Cardiac muscle cell (in vitro differentiated cells and primary cell): ENCODE measurements at places on chromosomes 2 and 18. TPM values are rescaled to one million over a fixed set of nuclear protein-coding genes. Genes with fewer than 3 reads are reported as not detected.

SIX2 gene
- 0.63 and 0.89 TPM in 2 replicates for total RNA-seq

TWIST2 gene
- not detected in 2 replicates for total RNA-seq

HOXD12 gene
- not detected in 2 replicates for total RNA-seq

HJURP gene
- 14.3 and 53.3 TPM in 2 replicates for total RNA-seq

ZNF804A gene
- 0.25 TPM in 1 of 2 replicates, not detected in the other for total RNA-seq

PAIP2B gene
- 13.0 and 15.1 TPM in 2 replicates for total RNA-seq

VWA3B gene
- 0.09 and 0.67 TPM in 2 replicates for total RNA-seq

GNAL gene
- total RNA-seq, result 10.4 and 13.3 TPM in 2 replicates

FSHR gene
- 0.95 and 1.9 TPM in 2 replicates for total RNA-seq

AGFG1 gene
- 34.0 and 35.3 TPM in 2 replicates for total RNA-seq

UCN gene
- total RNA-seq, result 6.6 and 14.8 TPM in 2 replicates

- no peak overlapping the region for H3K4me3 ChIP-seq
- H3K27ac ChIP-seq, result no peak overlapping the region
- no peaks in the 10 kb centered on the region for H3K27me3 ChIP-seq
- no peaks in the 10 kb centered on the region for H3K4me1 ChIP-seq
These were observed 80.8 kb downstream of the NAT8 start for GRCh38 chr2:73561422-73561821.

GRCh38 chr2:133676392-133677130, 108.3 kb upstream of the NCKAP5 start:
- H3K4me3 ChIP-seq, result no peak overlapping the region
- no peaks in the 10 kb centered on the region for H3K36me3 ChIP-seq
- peak overlapping the region; percentile 29 for H3K27ac ChIP-seq
- H3K4me1 ChIP-seq, result peaks cover 30% of the 10 kb centered on the region
- peak; percentile 49 for DNase-seq

GRCh38 chr18:24443870-24444269, 16.6 kb upstream of the HRH4 start:
- no peak overlapping the region for H3K4me3 ChIP-seq
- H3K4me1 ChIP-seq, result no peaks in the 10 kb centered on the region
- H3K36me3 ChIP-seq, result peaks cover 38% of the 10 kb centered on the region
- no peaks in the 10 kb centered on the region for H3K27me3 ChIP-seq
- no peak overlapping the region for H3K27ac ChIP-seq

DNA sequence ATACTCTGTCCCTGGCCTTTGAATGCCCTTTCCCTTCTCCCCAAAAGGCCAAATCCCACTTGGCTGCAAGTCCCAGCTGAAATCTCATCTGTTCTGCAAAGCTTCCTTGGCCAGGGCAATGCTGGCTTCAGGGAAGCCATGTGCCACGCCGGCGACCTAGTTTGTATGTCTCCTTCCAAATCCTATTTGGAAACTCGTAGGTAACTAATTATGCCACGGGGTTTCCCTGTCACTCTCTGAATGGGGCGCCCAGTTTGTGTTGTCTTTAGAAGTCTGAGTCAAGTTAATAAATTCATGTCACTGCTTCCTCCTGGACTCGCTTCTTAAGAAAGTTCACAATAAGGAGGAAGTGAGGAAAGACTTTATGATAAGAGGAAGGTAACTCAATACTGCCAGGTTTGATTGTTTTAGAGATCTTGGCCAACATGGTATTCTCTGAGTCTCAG, 19.1 kb downstream of the FHL2 start:
- no peak for DNase-seq

GRCh38 chr18:76821875-76822505, 367 bp upstream of the ZNF236 start:
- H3K27me3 ChIP-seq, result no peaks in the 10 kb centered on the region
- no peaks in the 10 kb centered on the region for H3K36me3 ChIP-seq
- H3K4me3 ChIP-seq, result peak overlapping the region; percentile 84
- DNase-seq, result peak; percentile 59
- peak overlapping the region; percentile 90 for H3K27ac ChIP-seq

GRCh38 chr2:200787351-200788120, 24.2 kb upstream of the BZW1 start:
- H3K36me3 ChIP-seq, result no peaks in the 10 kb centered on the region
- DNase-seq, result no peak
- H3K4me3 ChIP-seq, result no peak overlapping the region
- H3K27me3 ChIP-seq, result no peaks in the 10 kb centered on the region

GRCh38 chr2:145692971-145693478, 1173.1 kb upstream of the ZEB2 start:
- no peaks in the 10 kb centered on the region for H3K4me1 ChIP-seq
- H3K27me3 ChIP-seq, result no peaks in the 10 kb centered on the region
- no peak overlapping the region for H3K27ac ChIP-seq
- DNase-seq, result peak; percentile 94

DNA sequence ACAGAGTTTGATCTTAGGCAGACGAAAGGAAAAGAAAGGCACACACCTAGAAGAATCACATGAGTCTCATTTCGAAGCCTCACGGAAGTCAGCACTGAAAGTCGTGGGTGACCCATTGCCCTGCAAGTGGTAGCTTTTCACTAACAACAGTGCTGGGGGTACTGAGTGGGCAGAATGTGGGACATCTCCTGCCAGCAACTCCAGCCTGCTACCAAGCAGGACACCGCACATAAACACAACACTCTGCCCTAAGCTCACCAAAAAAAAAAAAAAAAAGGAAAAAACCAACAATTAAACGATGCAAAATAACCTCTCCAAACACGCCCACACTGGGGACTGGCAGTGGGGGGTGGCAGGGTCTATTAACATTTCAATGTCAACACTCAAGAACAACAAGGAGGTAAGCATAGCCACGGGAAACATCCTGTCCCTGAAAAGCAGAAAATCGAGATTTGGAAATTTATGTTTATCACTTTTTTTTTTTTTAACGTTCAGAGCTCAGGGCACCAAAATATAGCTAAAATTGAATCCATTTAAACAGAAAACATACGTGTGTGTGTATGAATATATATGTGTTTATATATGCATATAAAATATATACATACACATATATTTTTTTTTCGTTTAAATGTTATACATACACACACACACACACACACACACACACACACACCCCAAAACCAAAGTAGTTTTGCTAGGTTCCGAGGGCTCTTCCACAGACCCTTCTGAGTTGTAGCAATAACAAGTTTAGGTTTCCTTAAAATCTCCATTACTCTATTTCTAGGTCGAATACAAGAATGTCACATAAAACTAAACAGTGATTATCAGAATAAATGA, 2.2 kb downstream of the INO80D start:
- H3K27me3 ChIP-seq, result no peaks in the 10 kb centered on the region
- H3K36me3 ChIP-seq, result no peaks in the 10 kb centered on the region
- H3K4me3 ChIP-seq, result peak overlapping the region; percentile 80
- peak; percentile 7 for DNase-seq
- H3K27ac ChIP-seq, result peak overlapping the region; percentile 100

GRCh38 chr2:72165792-72166191, 18.1 kb upstream of the CYP26B1 start:
- H3K36me3 ChIP-seq, result no peaks in the 10 kb centered on the region
- H3K4me3 ChIP-seq, result no peak overlapping the region
- no peaks in the 10 kb centered on the region for H3K27me3 ChIP-seq
- DNase-seq, result peak; percentile 48
- H3K27ac ChIP-seq, result no peak overlapping the region
- no peaks in the 10 kb centered on the region for H3K4me1 ChIP-seq

DNA sequence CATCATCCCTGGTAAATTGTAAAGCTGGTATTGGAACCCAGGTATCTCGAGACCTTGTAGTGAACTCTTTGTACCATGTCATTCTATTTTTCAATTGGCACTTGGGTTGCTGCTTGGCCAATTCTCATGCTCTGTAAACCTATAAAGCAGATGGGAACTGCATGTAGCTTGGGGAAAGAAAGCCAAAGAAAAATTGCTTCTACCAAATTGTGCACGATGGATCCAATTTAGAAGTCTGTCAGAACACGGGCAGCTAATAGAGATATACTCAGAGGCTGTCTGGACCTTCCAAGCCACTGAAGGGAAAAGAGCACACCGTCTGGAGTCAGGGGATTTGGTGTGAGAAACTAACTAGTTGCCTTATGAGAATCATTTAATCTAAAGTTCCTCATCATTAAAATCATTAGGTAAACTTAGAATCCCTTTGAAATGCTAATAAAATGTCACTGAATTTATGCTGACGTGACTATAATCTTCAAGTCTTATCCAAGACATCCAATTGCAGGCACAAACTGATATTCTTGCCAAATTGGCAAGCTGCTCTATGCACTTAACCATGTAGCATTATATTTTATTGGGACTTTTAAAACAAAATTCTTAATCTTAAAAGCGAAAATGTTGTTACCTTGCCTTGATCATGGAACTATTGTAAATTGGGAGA, 206.8 kb downstream of the DCC start:
- H3K4me1 ChIP-seq, result no peaks in the 10 kb centered on the region
- H3K36me3 ChIP-seq, result no peaks in the 10 kb centered on the region
- no peak overlapping the region for H3K27ac ChIP-seq
- no peak for DNase-seq
- H3K27me3 ChIP-seq, result no peaks in the 10 kb centered on the region

- peaks cover 9% of the 10 kb centered on the region for H3K36me3 ChIP-seq
- DNase-seq, result no peak
- no peak overlapping the region for H3K27ac ChIP-seq
- no peaks in the 10 kb centered on the region for H3K27me3 ChIP-seq
- H3K4me3 ChIP-seq, result no peak overlapping the region
These were observed 65.2 kb upstream of the ST8SIA5 start for GRCh38 chr18:46821856-46822711.

DNA sequence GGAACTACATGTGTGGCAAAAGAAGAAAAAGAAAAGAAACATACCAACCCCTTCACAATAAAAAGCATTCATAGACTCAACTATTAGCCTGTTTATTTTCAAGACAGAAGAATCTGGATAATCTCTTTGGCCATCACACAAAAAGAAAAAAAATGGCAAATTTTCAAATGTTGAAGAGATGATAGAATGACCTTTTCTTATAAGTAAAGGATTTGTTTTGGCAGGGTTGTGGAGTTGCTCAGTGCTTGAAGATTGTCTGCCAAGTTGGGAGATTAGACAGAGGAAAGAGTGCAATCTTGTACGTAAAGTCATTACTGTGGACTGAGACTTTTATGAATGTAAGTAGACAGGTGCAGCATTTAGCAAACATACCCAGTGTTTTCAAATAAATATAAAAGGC, 18.5 kb upstream of the FAM171B start:
- H3K4me1 ChIP-seq, result no peaks in the 10 kb centered on the region
- no peak overlapping the region for H3K27ac ChIP-seq
- no peak overlapping the region for H3K4me3 ChIP-seq
- no peak for DNase-seq
- H3K36me3 ChIP-seq, result peaks cover 76% of the 10 kb centered on the region
- H3K27me3 ChIP-seq, result no peaks in the 10 kb centered on the region

DNA sequence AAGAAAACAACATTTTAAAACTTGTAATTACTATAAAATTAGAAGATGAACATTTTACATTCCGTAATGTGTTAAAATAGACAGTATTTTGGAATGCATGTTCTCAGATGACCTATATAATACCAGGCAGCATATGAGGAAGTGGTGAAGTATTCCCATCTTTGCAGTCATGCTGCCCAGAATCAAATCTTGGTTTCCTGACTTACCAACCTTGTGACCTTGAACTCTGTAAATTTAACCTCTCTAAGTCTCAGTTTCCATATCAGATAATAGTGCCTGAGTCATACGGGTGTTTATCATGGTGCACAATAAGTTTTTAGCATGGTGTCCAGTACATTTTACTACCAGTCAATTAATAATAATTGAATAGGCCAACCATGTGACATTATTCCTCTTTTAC, 7.3 kb upstream of the GALM start:
- no peaks in the 10 kb centered on the region for H3K27me3 ChIP-seq
- no peak overlapping the region for H3K4me3 ChIP-seq
- no peak for DNase-seq
- H3K4me1 ChIP-seq, result peaks cover 6% of the 10 kb centered on the region
- H3K27ac ChIP-seq, result no peak overlapping the region

DNA sequence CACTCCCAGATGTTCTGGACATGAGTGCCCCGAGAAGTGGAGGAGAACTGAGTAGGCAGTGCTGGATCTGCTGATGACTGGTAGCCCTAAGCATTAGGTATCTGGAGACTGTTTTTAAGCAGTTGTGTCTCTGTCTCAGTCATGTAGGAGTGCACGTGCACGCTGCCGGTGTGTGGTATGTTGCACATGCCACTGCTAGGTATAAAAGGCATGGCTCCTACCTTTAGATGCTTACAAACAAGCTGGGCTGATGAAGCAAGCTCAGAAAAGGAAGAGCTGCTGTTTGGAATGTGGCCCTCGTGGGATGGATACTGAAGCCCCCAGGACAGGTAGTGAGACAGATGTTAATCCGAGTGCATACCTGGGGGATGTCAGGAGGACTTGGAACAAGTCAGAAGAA, 49.1 kb downstream of the HK2 start:
- no peaks in the 10 kb centered on the region for H3K27me3 ChIP-seq
- DNase-seq, result no peak
- no peaks in the 10 kb centered on the region for H3K4me1 ChIP-seq

DNA sequence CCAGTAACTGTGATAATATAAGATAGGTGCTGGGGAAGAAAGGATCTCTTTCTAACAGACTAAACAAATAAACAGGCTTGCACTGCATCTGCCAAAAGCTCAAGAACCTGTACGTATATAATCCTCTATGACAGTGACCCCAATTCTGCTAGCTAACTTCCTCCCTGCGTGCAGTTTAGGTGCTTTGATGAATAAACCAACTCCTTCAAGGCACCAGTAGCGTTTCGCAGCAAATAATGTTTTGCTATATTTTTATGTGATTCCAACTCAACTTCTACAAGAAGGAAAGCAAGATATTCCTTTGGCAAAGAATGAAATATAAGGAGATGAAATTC, 135.5 kb upstream of the CHAC2 start:
- no peak for DNase-seq
- H3K4me3 ChIP-seq, result no peak overlapping the region
- H3K4me1 ChIP-seq, result no peaks in the 10 kb centered on the region
- H3K27ac ChIP-seq, result no peak overlapping the region

- no peak overlapping the region for H3K27ac ChIP-seq
- DNase-seq, result no peak
- no peaks in the 10 kb centered on the region for H3K27me3 ChIP-seq
These were observed 52.6 kb downstream of the TRAPPC12 start for GRCh38 chr2:3432067-3432466.

GRCh38 chr2:196344397-196344796, 173.0 kb upstream of the STK17B start:
- H3K36me3 ChIP-seq, result no peaks in the 10 kb centered on the region
- no peak for DNase-seq
- H3K27ac ChIP-seq, result no peak overlapping the region
- H3K4me1 ChIP-seq, result no peaks in the 10 kb centered on the region

DNA sequence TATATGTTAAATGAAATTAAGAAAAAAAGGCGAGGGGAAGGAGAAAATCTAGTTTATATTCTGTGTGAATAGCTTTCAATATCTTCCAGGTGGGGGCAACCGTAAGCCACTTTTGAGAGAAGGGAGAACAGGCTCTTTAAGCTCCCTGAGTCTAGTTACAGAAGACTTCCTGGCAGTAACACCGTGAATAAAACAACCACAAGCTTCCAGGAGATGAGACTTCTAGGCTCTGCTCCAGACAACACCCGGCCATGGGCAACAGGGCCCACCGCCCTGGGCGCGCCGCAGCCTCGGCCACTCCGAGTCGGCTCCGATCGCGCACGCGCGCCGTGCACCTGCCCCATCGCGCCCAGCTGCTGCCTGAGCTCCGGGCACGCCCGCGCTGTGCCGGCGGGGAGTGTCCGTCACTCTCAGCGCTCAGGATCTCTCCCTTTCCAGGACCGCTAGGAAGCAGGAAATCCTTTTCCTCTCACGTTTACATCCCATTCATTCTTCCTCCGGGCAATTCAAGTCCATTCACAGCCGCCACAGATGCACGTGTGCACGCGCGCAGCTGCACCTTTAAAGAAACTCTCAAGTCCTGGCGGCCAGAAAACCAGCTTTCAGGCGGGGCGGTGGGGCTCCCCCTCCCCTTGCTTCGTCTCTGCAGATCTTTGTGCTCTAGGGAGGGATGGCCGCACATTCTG, 19.4 kb upstream of the PAX3 start:
- no peaks in the 10 kb centered on the region for H3K36me3 ChIP-seq
- H3K4me3 ChIP-seq, result peak overlapping the region; percentile 67
- H3K4me1 ChIP-seq, result peaks cover 27% of the 10 kb centered on the region
- peaks cover 41% of the 10 kb centered on the region for H3K27me3 ChIP-seq
